RWPE1 (cell line): ENCODE measurements at places on chromosomes 5 and 9.

GRCh38 chr9:136659861-136660784 lies 2.6 kb upstream of the EGFL7 start:
- no peak for DNase-seq

DNA sequence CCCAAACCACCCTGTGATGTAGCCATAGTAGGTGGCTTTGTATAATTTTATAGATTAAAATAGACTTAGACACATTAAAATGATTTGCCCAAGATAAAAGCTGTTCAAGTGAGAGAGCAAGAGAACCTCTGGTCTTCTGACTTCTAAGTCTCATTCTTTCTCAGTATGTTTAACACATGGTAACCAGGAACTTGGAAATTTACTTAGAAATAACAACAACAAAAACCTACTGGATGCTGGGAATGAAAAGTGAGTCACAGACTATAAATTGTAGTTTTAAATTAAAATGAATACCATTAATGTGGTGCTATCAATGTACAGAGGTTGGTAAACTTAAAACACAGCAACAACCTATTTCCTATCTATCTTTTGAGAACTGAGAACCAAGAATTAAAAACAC lies 30.4 kb downstream of the HMGCR start:
- no peak for DNase-seq

GRCh38 chr9:87118594-87118993 lies 171.3 kb upstream of the GAS1 start:
- no peak for DNase-seq

- DNase-seq, result no peak
Observed at GRCh38 chr9:16637911-16638310, 232.6 kb downstream of the BNC2 start.

GRCh38 chr5:173753307-173754168 lies 134.6 kb upstream of the CPEB4 start:
- no peak for DNase-seq

DNA sequence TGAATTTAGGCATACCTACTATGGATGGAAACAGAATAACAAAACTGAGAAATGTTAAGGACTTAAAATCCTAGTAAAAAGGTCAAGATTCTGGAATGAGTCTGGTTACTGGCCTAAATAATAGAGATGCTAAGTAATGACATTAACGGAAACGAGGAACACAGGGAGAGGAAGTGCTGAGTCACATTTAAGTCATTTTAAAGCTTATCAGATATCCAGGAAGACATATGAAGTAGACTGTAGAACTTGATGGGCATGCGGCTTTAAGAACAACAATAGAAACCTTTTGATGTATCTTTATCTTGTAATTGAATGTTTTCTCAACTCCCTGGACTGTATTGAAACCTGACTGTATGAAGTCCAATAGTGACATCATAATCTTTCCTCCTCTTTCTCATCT lies 1251.4 kb upstream of the CDH6 start:
- DNase-seq, result no peak

DNA sequence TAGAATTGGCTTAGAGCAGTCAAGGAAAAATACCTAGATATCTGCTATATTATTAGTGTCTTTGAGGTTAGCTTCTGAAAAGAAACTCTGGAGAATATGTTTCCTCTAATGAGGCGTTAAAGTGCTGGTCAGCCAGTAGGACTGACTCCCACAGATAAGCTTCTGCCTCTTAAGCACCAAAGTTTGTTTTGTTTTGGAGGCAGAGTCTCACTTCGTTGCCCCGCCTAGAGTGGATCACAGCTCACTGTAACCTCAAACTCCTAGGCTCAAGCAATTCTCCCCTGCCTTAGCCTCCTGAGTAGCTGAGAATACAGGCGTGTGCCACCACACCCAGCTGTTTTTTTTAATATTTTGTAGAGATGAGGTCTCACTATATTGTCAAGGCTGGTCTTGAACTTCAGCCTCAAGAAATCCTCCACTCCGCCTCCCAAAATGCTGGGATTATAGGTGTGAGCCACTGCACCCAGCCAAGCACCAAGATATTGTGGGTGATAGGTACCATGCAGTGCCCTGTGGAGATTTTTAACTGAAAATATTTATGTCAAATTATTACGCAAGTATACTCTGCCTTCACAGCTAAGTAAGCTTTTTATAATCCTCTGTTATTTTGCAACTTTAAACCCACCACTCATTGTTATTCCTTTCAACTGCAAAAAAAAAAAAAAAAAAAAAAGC lies 24.7 kb upstream of the TMEM171 start:
- DNase-seq, result no peak

- DNase-seq, result no peak
Observed at GRCh38 chr5:153153086-153153485, 337.4 kb upstream of the GRIA1 start.

GRCh38 chr9:34995670-34996060 lies 6.1 kb downstream of the DNAJB5 start:
- no peak for DNase-seq

GRCh38 chr9:88724331-88724730 lies 189.4 kb downstream of the NXNL2 start:
- no peak for DNase-seq

DNA sequence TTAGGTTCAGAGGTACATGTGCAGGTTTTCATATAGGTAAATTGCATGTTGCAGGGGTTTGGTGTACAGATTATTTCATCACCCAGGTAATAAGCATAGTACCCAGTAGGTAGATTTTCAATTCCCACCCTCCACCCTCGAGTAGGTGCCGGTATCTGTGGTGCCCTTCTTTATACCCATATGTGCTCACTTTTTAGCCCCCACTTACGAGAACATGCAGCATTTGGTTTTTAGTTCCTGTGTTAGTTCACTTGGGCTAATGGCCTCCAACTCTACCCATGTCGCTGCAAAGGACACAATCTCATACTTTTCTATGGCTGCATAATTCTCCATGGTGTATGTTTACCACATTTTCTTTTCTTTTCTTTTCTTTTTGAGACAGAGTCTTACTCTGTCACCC lies 21.2 kb downstream of the ITK start:
- no peak for DNase-seq

GRCh38 chr9:75894566-75894965 lies 4.1 kb downstream of the PCSK5 start:
- no peak for DNase-seq

DNA sequence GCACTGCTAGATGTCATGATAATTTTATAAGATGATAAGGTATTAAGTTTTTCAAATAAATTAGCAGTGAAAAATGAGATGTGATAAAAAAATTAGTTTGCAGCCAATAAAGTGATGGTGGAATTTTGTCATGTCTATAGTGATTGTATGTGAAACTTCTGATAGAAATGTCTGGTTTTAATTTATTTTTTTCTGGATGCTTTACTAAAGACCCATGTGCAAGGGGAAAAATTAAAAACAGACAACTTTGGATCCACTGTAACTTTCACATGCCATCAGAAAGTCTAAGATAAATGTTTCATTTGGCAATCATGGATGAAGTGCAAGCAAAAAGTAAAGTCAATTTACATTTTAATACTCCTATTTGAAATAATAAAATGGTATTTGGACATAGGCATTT lies 4.4 kb upstream of the NDUFS4 start:
- no peak for DNase-seq

DNA sequence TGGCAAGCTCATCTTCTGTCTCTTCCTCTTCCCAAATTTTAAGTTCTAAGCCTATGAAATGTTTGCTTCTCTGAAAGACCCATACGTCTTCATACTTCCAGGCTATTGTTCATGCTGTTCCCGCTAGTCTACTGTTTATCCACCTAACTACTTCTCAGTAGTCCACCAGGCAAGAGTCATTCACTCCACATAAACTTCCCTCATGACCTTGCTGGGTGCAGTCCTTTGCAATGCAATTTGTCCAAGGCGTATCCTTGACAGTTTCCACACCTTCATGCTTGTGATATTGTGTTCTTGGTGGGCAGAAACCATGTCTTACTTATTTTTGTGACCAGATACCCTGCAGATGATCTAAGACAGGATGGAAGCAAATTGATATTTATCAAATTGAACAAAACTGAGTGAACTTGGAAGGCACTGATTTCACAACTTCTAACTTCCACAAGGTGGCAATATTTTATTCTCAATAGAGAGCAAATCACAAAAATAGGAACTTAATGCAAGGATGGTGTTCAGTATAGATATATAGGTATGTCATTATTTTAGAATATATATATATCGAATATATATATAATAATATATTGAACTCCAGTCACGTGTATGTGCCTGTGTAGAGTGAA lies 30.3 kb downstream of the TYRP1 start:
- no peak for DNase-seq

GRCh38 chr9:97632248-97632984 lies 752 bp downstream of the TSTD2 start:
- no peak for DNase-seq

DNA sequence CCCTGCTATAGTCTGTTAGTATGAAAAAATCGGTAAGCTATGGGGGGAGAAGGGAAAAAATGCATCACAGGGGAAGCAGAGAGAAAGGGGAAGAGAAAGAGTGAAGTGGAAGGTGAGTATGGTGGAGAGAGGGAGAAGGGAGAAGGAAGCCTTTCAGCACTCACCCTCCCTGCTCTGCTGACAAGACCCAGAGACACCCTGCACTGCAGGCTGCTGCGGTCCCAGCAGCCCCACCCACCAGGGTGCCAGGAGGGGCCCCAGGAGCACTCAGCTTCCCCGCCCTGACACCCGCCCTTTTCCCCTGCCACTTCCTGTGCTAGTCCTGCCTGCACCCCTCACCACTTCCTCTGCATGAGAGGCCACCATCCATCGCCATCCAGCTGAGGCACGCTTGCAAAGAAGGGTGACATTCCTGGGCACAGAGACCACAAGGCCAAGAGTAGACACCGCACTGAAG lies 12.7 kb downstream of the STK10 start:
- DNase-seq, result no peak

GRCh38 chr5:124210111-124210910 lies 536.1 kb downstream of the ZNF608 start:
- DNase-seq, result no peak

DNA sequence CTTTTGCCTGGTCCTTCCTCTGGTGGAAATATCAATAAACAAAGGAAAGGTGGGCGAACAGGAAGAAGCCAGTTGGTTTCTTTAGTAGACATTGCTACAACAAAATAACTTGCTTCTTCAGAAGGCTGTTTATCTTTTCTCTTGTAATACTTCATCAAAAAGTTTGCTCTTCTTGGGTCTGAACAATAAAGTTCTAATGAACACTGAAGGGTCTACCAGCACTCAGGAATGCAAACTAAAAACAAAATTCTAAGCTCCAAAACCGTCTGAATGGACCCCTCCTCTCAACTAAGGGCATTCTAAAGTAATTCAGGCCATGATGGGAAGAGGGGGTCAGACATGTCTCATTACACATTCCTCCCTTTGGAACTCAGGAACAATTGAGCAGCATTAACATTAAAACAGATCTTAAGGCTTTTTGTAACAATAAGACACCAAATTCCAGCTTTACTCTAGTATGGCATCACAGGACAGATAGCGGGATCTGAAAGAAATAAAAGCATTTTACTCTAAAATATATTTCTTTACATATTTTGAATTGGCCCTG lies 2.3 kb downstream of the TBCA start:
- DNase-seq, result no peak

GRCh38 chr5:160679567-160680309 lies 172.3 kb downstream of the ATP10B start:
- no peak for DNase-seq

DNA sequence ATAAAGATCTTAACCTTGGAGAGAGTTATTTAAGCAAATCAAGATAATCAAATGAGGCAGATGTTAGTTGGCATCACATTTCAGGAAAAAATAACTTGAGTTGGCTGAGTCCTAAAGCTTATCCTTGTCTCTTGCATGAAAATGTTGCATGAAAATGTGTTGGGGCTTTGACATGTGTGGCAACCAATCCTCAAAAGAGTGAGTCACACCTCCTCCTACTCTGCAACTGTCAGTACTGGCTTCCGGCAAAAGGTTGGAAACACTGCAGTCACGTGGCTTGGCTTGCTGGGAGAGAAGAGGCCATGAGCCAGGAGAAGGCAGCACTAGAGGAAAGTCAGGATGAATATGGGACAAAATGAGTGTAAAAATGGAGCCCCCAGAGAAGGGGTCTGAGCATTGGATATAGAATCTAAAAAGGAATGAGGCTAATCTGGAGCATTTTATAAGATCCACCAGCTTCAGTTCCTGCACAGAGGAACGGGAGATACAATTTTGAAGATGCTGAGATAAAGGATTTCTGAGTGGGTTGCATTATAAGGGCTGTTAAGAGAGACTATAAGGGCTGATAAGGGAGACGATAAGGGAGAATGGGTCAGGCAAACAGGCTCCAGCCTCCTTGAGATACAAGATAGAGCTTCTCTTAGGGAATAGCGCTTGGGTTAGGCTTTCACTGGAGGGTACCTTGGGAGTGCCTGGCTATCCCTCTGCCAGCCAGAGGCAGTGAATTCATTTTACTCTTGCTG lies 43.1 kb downstream of the SPATA31D1 start:
- DNase-seq, result peak; percentile 67

GRCh38 chr5:132202711-132203463 lies 24.8 kb downstream of the P4HA2 start:
- no peak for DNase-seq

GRCh38 chr5:67747096-67747495 lies 468.5 kb upstream of the PIK3R1 start:
- DNase-seq, result no peak

- DNase-seq, result no peak
Observed at GRCh38 chr5:34439601-34440000, 216.5 kb upstream of the RAI14 start.

DNA sequence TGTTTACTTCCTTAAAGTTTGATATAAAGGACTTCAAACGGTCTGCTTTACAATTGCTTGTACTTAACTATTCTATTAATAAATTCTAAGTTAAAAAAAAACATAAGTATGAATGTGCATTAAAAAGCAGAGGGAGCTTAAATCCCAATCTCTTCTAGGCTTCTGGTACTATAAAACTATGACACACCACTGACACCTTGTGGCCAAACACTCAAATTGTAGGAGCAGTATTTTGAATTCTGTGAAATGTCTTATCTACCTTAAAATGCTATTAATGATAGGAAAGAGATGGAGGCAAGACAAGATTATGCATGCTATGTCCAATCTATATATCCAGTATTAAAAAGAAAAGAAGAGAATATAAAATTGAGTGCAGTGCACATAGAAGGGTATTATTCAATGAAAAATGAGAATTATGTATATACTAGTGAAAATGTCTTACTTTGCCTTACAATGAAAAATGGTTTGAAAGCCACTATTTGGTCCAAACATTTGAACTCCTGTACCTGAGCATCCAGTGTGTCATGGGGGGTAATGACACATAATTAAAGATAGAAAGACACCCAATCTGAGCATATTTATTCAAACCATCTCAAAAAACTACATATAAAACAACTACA lies 87.6 kb downstream of the ERP44 start:
- peak; percentile 48 for DNase-seq

DNA sequence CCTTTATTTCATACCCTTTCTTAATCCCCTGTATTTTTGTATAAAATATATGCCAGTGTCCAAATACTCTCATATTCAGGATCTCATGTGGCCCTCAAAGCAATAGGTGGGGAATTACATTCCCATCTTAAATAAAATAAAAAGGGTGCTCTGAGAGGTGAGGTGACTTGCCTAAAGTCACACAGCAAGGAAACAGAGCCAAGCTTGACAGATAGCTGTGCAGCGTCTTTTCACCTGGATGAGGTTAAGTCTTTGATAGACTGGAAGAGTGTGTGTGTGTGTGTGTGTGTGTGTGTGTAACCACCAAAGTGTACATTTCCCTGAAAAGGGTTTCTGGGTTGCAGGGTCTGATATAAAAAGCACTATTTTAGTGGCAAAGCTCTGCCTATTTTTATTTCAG lies 12.4 kb downstream of the MSX2 start:
- no peak for DNase-seq

GRCh38 chr9:126777733-126778132 lies 27.1 kb upstream of the ZBTB43 start:
- DNase-seq, result no peak
